Right cardiac atrium (tissue), 5 donors: ENCODE measurements at places on chromosomes 2 and 18. TPM values are rescaled to one million over a fixed set of nuclear protein-coding genes. Genes with fewer than 3 reads are reported as not detected.

Gene CYP1B1
- 142 TPM for total RNA-seq

Gene VRK2
- total RNA-seq: 25.9 TPM

Gene KLHL29
- total RNA-seq: 1.9 TPM

Gene CD8B2
- not detected for total RNA-seq

Gene ELOA2
- not detected for total RNA-seq

Gene SUMO1
- 60.4 TPM for total RNA-seq

Gene KCTD18
- total RNA-seq: 12.7 TPM

Gene CCDC68
- total RNA-seq: 6.1 TPM

Gene WNT6
- total RNA-seq: 1.2 TPM

Gene PXDN
- 25.7 TPM for total RNA-seq

Gene PID1
- total RNA-seq: 17.2 TPM

DNA sequence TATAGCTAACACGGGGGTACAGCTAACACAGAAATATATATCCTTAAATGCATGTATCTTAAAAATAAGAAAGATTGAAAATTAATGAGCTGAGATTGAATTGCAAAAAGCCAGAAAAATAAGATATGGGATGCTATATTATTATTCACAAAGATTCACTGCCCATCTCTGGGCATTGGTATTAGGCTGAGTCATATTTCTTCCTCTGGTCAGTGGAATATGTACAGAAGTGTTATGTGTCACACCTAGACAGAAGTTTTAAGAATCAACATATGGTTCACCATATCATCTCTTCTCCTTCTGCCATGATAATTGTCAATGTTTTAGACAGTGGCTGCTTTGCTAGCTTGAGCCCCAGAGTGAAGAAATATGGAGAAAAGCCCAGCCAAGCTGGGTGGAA lies 14.0 kb upstream of the MCFD2 start:
- DNase-seq: no peak

DNA sequence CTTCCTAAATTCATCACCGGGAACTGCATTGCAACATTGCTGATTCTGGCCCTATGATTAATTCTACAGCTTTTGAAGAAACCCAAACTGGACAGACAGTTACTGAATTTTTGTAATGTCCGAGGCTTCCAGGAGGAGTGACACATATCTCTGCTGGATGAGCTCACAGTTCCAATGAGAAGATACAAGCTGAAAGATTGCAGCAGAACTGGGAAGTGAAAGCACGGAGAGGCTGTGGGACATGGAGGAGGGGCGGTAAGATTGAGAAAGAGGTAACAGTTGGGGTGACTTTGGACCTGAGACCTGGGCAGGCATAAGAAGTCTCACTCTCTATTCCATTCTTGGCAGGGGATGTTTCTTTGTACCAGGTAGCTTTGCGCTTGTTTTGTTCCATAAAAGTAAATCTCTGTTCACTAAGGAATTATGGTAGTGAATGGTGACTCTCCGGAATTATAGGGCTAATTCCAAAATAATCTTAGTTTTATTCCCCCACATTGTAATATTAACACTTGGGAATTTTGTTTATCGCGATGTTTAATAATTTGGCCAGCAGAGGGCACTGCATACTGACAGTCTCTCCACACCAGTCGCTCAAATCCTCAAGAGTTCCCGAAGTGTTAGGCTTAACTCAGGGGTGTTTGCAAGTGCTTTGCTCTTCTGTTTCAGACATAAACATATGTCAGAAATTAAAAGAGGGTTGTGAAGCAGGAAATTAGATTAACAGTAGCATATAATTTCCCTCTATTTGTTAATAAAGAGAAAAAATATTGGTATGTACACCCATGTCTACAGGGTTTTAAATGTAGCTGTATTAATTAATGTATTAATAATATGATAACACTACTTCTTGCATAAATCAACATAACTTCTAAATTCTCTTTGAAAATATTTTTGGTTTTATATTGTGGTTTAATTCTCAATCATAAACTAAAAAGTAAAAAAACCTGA lies 201.4 kb downstream of the SOCS6 start:
- DNase-seq: no peak

GRCh38 chr18:46212398-46212797 lies 108.2 kb downstream of the HAUS1 start:
- no peak for DNase-seq

- DNase-seq: no peak
Measured at GRCh38 chr2:105627534-105627933, 117.2 kb upstream of the NCK2 start.

DNA sequence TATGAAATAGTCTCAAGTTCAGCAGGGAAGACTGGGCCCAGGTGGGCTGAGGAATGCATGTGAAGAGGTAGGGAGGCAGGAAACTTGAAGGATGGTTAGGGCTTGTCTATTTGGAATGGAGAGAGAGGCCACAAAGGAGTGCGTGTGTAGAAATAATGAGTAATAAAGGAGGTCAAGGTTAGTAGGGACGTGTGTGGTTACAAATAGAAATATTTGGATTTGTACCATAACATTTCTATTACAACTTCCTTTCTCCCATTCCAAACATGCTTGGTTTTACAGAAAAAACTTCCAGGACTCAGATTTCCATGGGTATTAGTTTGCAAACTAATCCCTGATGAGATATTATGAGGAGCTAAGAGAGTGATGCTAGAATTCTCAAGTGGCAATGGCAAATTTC lies 280.6 kb downstream of the NCKAP5 start:
- no peak for DNase-seq

DNA sequence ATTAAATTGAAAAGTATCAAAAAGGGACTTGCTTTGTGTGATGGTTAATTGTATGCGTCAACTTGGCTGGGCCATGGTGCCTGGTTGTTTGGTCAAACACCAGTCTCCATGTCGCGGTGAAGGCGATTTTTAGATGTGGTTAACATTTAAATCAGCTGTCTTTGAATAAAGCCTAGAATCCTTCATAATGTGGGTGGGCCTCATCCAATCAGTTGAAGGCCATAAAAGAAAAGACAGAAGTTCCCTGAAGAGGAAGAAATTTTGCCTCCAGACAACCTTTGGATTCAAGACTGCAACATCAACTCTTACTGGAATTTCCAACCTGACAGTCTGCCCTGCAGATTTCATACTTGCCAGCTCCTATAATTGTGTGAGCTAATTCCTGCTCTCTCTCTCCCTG lies 160.5 kb downstream of the SH3BP4 start:
- no peak for DNase-seq

DNA sequence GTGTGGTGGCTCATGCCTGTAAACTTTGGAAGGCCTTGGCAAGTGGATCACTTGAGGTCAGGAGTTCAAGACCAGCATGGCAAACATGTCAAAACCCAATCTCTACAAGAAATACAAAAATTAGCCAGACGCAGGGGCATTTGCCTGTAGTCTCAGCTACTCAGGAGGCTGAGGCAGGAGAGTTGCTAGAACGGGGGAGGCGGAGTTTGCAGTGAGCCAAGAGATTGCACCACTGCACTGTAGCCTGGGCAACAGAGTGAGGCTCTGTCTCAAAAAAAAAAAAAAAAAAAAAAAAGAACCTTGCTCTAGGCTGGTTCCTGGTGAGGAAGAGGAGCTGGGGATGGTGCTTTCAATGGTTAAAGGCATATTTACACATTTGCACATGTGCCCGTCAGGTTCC lies 129.4 kb downstream of the LYPD6B start:
- no peak for DNase-seq

- DNase-seq: no peak
Measured at GRCh38 chr18:31801078-31801477, 40.4 kb upstream of the SLC25A52 start.

DNA sequence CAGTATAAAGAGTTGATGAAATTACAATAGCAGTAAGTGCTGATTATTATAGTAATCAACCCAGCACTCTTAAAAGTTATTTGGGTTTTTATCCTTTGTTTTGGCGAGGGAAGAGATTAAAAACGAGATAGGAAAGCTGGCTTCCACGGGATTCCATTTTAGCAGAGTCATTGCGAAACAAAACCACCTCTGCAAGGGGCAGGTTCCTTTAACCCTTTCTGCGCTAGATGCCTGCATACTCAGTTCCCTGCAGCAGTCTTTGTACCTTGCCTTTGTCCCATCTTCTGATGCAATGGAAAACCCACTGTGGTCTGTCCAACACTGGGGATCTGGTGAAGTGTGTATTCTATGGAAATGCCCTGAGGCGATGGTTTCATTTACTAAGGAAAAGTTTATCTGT lies 2.7 kb downstream of the YPEL5 start:
- no peak for DNase-seq

- peak; percentile 90 for DNase-seq
Measured at GRCh38 chr18:7273301-7273921, 42.5 kb downstream of the LRRC30 start.

- DNase-seq: no peak
Measured at GRCh38 chr2:205848601-205849000, 166.3 kb downstream of the NRP2 start.

- DNase-seq: no peak
Measured at GRCh38 chr18:70280007-70280925, 8.6 kb upstream of the SOCS6 start.

- no peak for DNase-seq
Measured at GRCh38 chr2:196200557-196200956, 29.2 kb upstream of the STK17B start.

- peak; percentile 61 for DNase-seq
Measured at GRCh38 chr18:13216711-13217465, 1.7 kb upstream of the LDLRAD4 start.

DNA sequence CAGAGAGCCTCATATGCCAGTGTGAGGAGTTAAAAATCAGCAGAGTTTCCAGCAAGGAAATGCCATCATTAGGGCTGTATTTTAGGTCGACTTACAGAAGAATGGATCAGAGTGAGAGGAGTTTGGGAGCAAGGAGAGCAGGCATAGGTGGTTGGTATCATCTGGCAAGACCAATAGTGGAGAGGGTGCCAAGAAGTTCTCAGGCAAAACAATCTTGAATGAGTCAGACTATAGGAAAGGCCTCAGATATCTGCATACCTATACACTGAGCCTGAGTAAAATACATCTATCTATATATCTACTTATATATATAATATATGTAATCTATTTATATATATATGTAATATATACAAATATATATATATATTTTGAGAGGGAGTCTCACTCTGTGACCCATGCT lies 57.3 kb downstream of the TMEFF2 start:
- no peak for DNase-seq

DNA sequence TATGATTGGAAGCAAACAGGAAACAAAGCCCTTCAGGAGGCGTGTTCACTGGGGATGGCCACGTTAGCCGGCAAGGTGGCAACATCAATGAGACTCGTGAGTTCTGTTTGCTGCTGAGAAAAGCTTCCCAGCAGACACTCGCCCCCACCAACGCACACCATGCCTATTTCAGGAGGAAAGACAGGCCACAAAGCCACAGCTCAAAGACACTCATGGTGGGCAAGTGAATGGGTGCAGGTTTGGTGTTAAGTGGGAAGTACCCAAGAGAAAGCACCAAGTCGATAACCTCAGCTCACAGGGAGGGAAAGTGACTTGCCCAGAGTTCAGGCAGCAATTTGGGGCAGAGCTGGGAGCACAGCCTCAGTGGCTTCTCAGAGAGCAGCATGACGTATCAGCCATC lies 10.5 kb upstream of the MTERF4 start:
- no peak for DNase-seq

DNA sequence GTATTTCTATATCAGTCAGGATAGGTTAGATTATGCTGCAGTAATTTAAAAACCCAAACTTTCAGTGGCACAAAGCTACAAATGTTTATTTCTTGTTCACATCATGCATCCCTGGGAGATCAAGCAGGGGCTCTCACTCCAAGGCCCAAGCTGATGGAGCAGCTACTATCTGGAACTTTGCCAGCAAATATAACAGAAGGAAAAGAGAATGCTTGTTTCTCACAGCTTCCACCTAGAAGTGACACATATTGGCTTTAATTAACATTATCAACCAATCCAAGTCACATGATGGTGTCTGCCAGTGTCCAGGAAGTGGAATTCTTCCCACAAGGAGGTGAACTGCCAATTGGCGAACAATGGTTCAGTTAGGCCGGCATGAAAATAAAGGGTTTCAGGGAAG lies 306.9 kb downstream of the BCL11A start:
- no peak for DNase-seq

- DNase-seq: no peak
Measured at GRCh38 chr2:64586054-64586453, 61.9 kb downstream of the AFTPH start.

DNA sequence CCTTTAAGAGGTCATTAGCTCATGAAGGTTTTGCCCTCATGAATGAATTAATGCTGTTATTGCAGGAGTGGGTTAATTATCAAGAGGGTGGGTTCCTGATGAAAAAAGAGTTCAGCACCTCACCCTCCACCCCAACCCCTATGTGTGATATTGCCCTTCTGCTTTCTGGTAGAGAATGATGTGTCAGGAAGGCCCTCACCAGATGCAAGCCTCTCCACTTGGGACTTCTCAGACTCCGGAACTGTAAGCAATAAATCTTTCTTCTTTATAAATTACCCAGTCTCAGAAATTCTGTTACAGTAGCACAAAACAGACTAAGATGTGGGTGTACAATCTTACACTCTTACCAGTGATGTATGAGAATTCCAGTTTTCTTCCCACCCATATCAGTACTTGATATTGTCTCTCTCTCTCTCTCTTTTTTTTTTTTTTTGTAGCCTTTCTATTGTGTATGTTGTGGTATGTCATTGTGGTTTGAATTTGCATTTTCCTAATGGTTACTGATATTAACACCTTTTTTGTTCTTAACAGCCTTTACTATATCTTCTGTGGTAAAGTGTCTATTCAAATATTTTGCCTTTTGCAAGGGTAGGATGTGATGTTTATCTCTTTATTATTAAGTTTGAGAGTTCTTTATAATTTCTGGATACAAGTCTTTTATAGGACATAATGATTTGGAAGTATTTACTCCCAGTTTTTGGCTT lies 10.4 kb upstream of the MAP2 start:
- DNase-seq: no peak

GRCh38 chr18:72456802-72457201 lies 87.3 kb downstream of the CBLN2 start:
- no peak for DNase-seq

DNA sequence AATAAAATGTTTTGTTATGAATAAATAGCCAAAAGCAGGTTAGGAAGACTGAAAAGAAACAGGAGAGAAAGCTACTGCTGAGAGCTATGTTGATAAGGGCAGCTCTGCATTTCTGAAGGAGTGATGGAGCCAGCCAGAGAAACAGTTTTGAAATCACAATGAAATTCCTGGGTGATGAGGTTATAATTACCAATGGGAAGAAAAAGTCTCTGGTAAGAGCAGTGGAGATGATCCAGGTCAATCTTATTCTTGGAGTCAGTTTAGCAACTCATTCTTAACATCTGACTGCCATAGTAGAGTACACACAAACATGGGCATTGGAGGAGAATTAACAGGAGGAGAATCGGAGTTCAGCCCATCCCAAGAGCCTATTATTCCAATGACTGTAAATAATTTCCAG lies 2.4 kb downstream of the ALKAL2 start:
- no peak for DNase-seq

DNA sequence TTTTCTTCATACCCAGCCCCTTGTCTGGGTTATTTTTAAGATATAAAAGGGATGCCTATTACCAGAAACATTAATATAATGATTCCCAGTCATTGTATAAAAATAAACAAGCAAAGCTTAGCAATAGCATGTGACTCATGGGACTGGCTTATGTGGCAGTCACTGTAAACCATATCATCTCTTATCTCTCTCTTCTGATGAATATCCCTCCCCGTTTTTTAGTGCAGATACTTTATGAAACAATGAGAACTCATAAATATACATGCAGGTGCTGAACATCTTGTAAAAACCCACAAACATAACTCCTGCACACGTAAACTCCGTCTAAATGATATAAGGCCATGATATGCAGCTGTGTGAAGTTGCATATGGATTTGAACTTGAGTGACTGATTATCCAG lies 154.9 kb downstream of the MGAT5 start:
- DNase-seq: no peak

GRCh38 chr2:220432645-220433044 lies 805.2 kb downstream of the SLC4A3 start:
- no peak for DNase-seq

GRCh38 chr2:65802298-65802942 lies 370.0 kb upstream of the SPRED2 start:
- no peak for DNase-seq
